Activated CD4-positive, CD25-positive, alpha-beta regulatory T cell (primary cell): ENCODE measurements at places on chromosomes 7 and 10.

- no peak for DNase-seq
Observed at GRCh38 chr7:41053820-41054219, 649.1 kb downstream of the INHBA start.

GRCh38 chr7:114718861-114719260 lies 203.0 kb upstream of the MDFIC start:
- no peak for DNase-seq

DNA sequence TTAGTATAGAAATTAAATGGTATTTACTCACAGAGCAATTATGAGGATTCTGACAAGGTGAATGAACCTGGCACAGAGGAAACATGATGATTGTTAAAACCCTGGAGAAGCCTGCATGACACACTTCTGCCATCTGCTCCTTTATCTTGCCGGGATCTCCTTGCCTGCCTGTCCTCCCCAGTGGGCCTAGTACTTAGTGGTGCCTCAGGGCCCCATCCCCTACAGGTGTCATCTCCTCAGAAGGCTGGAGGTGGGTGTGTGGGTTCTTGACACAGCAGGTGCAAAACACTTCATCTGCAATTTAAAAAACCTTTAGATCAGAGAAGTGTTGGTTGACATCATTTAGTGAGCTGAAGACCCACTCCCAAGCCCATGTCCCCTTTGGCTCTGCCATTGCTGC lies 261.2 kb downstream of the ADRA2A start:
- DNase-seq: no peak

GRCh38 chr10:52659085-52659484 lies 113.5 kb downstream of the MBL2 start:
- DNase-seq: no peak

GRCh38 chr7:64667311-64667710 lies 1.4 kb downstream of the ZNF107 start:
- no peak for DNase-seq

DNA sequence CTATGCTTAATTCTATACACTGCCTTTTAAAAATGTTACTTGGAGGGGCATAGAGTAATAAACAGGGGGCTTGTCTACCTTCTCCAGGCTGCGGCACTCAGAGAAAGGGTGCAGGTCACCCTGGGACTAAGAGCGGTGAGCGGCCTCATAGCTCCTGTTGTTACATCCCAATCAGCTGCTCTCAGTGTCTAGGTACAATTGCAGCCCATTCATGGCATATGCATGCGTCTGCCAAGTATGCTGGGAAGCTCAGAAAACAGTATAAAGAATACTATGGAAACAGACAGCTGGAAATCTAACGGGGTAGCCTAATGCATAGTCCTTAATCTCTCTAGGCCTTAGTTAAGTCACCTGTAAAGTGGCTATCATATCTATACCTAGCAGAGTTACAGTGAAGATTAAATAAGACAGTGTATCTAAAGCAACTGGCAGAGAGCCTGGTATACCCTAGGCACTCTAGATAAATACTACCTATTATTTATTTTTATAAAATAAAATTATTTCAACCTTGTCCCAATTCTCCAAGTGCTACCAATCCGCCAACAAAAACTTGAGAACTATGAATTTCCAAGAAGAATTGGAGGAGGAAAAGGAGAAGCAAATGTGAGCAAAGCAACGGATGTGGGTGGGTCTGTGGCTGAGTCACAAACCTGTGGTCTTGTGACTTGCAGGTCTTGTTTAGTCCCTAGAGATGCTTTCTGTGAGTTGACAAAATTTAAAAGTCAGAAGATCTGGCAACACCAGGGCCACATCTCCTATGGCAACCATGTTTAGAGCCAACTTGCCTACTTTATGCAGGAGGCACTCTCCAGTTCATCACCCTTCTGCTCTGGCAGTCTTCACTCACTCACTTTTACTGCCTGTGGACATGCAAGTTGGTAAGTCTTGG lies 183.0 kb downstream of the RAPGEF5 start:
- DNase-seq: no peak

DNA sequence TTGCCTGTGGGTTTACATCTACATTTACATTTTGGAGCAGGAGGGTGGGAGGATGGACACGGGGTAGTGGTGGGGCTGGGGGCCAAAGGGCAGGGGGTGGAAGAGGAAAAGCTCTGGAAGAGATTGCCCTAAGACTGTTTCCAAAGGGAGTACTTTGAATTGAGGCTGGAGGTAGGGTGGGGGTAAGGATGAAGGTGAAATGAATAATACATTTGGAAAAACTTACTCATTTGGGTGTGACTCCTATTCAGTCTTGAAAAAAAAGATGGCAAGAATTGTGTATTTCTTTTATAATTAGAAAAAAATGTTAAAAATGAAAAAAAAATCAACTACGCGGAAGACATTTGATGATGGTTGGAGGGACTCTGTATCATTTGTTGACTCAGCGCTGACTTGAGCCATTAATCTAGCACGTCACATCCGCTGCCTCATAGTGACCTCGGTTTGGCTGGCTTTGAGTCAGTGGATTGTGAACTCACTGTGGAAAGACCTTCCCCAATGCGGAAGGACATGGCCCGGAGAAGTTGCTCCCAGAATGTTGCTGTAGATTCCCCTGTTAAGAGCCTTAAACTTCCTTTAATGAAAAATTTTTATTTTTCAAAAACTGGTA lies 2.8 kb downstream of the FAM180A start:
- no peak for DNase-seq

DNA sequence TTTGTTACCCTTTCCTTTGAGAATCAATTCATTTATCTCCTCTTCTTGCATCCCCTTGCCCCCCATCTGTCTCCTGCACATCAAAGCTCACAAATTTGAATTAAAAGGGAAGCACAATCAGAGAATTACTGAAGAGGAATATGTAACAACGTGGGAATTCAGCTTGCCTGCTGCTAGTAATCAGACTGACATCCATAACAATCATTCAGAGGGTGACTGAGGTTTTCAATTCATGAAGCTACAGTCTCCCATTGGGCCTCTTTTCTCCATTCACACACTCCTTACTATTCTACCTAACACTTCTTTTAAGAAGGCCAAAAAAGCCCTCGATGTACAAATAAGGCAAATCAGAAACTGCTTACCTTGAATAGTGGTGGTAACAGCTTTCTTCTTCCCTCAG lies 24.3 kb upstream of the DNA2 start:
- DNase-seq: no peak

GRCh38 chr7:120043250-120043649 lies 229.7 kb upstream of the KCND2 start:
- DNase-seq: no peak

GRCh38 chr7:22025983-22026382 lies 80.3 kb upstream of the CDCA7L start:
- no peak for DNase-seq

- DNase-seq: no peak
Observed at GRCh38 chr7:37388811-37389210, 59.9 kb downstream of the ELMO1 start.

DNA sequence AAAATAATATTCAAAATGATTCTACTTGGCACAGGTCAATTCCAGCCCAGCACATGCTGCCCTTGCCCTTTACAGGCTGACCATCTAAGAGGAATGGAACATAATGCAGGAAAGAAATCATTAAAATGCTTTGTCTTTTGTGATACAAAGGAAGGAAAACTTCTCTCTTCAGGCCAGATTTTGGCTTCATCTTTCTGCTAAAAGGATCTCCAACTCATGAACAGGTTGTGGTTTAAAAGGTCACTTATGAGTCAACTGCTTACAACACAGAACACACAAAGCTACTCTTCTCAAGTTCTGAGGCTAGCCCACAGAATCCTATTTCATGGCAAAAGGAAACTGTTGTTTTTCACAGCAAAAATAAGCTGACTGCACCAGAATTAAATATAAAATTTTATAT lies 197.1 kb downstream of the DOCK4 start:
- no peak for DNase-seq

DNA sequence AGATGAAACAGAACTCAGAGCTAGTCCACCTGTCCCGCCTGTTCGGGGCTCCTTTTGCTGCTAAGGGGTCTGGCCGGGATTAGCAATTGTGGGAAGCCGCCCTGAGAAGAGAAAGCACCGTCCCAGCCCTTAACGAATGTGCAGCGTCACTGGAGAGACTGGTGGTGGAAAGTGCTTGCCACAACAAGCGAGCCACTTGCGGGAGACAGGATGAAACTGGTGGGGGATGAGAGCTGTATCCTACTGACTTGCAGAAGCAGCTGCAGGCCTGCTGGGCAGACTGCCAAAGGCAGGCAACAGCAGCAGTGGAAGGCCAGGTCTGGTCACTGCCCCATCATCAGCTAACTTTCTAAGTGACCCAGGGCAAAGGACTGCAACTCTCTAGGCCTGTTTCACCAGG lies 95.4 kb downstream of the FAM53B start:
- DNase-seq: no peak

GRCh38 chr10:125005312-125006187 lies 63.6 kb downstream of the ZRANB1 start:
- DNase-seq: no peak

DNA sequence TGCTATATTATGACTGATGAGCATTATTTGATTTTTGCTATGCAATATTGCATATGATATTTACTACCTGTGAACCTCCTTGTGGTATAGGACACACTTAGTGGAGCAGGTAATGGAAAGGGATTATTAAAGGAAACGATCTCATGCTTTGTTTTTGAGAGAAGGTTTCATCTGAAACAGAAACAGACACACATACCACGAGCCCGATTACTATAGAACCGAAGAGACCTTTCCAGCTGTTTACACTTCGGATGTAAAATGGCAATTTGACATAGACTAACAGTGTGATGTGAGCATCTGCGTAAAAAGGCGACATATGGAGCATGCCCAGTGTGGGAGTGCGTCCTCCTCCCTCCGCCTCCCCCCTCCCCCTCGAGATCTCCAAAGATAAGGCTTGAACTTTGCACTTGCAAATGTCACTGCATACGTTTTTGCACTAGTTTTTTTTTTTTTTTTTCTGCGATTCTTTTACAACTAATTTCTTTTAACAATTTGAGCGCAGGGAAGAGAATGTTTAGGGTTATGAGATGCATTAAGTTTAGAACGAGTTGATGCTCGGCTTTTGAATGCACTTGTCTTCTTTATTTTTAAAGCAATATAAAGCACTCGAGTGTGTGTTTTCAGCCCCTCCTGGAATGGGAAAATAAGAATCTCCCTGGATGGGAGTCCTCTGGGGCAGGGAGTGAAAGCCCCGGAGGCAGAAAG lies 251.0 kb downstream of the NSUN6 start:
- DNase-seq: no peak

DNA sequence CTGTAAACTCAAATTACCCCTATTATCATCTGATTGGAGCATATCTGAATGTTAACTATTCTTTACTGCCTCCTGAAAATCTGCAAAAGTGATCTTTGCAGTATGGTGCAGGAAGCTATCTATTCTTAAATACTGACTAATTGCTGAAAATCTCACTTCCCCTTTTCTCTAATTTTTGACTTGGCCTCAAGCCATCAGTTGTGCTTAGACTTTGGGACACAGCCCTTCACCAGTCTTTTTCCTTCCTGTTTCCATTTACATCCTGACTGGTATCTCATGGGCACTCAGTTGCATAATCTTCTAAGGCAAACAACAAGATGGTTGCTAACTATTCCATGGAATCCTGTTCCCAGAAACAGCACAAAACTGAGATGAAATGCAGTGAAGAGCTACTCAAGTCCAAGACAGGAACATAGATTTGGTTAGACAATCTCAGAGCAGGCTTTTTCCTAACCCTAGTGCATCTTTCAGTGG lies 228.5 kb downstream of the SORCS1 start:
- no peak for DNase-seq

DNA sequence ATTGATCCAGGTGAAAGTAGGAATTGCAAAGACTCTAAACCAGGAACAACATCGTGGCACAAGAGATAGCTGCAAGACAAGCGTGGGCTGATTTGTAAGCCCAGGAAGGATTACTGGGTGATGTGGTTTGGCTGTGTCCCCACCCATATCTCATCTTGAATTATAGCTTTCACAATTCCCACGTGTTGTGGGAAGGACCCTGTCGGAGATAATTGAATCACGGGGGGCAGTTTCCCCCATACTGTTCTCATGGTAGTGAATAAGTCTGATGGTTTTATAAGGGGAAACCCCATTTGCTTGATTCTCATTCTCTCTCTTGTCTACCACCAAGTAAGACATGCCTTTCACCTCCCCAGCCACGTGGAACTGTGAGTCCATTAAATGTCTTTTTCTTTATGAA lies 59.5 kb downstream of the ST8SIA6 start:
- DNase-seq: no peak

DNA sequence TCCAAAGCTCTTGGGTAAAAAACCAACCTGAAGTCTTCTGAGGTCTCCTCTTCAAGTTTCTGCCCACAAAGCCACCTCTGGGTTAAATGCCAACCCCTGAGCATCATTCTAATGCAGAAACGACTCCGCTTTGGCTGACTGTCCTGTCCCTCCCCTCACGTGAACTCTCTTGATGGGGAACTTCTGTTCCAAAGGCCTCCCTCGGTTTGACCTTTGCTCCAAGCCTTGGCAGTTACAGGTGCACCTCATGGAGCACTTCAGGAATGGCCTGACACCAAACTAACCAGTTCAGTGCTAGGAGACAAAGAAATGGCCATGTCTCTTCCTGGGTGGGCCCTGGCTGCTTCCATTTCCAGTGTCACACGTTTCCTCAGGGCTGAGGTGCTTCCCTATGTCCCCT lies 20.0 kb downstream of the CAMK2G start:
- DNase-seq: no peak

- no peak for DNase-seq
Observed at GRCh38 chr7:24836084-24836483, 78.8 kb upstream of the GSDME start.

GRCh38 chr10:12643279-12643678 lies 293.9 kb downstream of the CAMK1D start:
- no peak for DNase-seq

GRCh38 chr10:4281190-4281825 lies 496.3 kb upstream of the KLF6 start:
- no peak for DNase-seq

DNA sequence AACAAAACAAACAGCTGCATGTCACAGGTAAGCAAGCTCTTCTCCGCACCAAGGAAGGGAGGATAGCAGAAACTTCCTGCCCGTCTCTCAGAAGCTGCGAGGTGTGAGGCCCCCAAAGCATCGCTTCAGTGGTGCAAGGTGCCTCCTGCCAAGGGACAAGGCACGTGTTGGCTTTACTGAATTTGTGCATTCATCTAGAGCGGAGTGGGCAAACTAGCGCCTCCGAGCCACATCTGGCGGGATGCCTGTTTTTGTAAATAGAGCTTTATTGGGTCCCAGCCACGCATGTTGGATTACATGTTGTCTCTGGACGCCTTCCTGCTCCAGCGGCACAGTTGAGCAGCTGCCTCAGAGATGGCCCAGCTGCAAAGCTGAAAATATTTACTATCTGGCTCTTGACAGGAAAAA lies 27.7 kb downstream of the PHYH start:
- DNase-seq: no peak

DNA sequence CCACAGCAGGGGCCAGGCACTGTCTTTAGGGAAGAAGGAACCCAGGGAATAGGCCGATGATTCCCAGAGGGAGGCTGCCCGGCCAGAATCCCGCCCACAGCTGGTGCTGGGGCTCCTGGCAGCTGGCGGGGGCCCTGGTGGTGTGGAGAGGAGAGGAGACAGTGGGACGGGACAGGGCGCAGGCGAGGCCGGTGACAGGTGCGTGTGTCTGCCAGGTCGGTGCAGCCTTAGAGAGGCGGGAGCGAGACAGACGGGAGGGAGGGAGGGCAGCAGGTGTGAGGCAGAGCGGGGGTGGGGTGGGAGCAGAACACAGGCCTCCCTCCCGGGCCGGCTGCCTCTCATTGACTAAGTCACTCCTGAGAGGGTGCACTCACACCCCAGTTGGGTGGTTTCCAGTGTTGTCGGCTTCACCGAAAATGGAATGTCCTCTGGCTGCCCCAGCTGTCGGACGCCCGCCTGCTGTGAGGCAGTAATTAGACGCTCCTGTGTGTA lies 55.2 kb downstream of the ELFN1 start:
- no peak for DNase-seq
